Natural killer cell (primary cell): ENCODE measurements at places on chromosomes 7 and 10. TPM values are rescaled to one million over a fixed set of nuclear protein-coding genes. Genes with fewer than 3 reads are reported as not detected.

GRCh38 chr7:111092406-111093236, 1.7 kb downstream of the LRRN3 start:
- DNase-seq, result no peak

- DNase-seq, result no peak
These were observed 204.9 kb upstream of the FRMD4A start for GRCh38 chr10:14535457-14536130.

DNA sequence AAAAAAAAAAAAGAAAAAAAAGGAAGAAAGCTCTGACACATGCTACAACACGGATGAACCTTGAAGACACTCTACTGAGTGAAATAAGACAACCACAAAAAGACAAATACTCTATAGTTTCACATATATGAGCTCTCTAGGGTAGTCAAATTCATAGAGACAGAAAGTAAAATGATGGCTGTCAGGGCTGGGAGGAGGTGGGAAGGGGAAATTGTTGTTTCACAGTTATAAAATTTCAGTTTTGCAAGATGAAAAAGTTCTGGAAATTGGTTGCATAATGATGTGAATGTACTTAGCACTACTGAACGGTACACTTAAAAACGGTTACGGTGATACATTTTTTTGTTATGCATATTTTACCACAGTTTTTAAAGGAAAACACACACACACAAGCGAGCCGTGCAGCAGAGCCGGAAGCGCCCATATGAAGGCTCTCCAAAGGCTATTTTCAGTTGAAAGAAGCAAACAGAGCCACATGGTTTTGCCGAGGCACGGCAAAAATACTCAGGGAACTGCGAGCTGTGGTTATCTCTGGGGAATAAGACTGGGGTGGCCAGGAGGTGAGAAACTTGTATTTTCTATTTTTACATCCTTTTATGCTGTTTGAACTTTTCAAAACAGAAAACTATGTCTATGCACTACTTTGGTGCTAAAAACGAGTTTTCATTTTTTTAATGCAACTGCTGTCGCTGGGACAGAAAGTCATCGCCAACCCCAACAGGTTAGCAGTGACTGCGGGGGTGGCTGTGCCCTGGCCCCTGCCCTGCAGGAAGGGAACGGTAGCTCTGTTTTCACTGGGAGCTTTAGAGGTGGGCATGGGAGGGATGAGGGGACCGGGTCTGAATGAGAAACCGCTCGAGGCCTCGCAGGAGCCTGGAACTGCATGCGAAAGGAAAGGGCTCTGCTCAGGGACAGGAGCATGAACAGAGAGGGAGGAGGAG, 132.9 kb downstream of the OAT start:
- no peak for DNase-seq

ARL5B gene
- total RNA-seq, result 19.1 TPM

DNA sequence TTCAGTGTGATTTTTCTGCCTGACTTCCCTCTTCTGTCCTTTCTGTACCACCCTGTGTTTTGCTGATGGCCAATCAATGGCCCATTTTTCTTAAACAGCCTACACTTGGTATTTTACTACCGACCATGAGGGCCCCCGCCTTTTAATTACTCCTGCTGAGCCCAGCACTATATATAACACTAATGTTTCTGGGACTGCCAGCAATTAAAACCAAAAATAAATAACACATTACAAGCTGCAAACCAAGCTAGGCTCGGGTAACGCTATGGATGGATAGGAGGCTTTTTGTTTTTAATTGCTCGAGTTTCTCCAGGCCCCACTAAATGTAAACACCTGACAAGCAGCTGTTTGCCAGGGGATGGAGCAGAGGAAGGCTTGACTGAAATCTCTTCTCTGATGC, 915.4 kb upstream of the AUTS2 start:
- DNase-seq, result no peak

DNA sequence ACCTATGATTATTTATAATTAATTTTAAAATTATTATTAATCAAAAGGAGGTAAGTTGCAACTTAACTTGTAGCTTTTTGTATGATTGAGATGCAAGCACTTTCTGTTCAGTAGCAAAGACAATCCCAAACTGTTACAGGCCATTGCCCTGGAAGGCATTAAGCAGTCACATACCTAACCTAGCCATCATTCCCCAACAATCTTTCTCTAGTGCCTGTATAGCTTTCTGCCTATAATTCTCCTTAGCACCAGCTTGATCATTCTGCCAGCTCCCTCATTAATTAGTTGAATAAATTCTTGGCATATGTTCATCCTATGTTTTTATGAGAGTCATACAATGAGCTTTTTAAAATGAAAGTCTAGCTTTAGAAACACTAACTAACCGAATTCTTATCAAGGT, 178.9 kb upstream of the TMEM106B start:
- no peak for DNase-seq

- no peak for DNase-seq
These were observed 13.1 kb downstream of the UMAD1 start for GRCh38 chr7:7653593-7654187.
